ENCODE measurements at places on chromosomes 5 and 9. TPM values are rescaled to one million over a fixed set of nuclear protein-coding genes. Genes with fewer than 3 reads are reported as not detected.

DNA sequence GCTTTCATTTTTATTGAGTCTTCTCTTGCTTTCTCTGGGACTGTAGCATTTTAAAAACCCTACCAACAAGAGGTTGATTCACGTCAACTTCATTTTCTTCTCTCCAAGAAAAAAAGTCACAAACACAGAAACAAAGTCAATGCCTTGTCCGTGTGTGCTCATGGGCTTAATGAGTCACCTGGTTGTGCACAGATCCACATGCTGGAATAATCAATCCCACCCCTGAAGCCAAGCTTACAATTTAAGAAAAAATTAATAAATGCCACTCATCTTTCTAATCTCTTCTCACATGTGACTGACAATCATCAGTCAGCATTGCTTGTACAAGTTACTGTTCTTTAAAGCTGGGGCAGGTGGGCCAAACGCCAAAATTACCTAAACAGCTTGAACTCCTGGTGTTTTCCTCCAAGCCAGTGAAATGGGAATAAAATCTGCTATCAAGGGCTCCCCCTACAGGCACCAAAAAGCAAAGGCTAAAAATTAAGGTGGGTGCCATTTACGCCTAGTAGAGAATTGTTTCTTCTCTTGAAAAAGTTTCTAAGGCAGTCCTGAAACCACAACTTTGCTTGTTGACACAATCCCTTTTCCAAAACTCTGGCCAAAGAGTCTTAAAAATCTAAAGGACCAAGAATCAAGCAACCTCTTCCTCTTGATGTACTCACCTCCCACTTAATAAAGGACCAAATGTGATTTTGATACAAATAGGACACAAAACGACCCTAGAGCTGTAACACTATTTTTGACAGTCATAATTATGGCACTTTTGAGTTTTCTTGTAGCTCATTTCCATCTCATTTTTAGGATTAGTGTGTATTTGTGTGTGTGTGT is 21.3 kb downstream of the TRMO start:
- DNase-seq: peak; percentile 44

Gene BNC2
- 19.1 TPM for total RNA-seq

- DNase-seq: no peak
Observed at GRCh38 chr5:119356612-119357188, 881 bp downstream of the TNFAIP8 start.

GRCh38 chr5:158013303-158013702 is 154.4 kb upstream of the CLINT1 start:
- DNase-seq: no peak

DNA sequence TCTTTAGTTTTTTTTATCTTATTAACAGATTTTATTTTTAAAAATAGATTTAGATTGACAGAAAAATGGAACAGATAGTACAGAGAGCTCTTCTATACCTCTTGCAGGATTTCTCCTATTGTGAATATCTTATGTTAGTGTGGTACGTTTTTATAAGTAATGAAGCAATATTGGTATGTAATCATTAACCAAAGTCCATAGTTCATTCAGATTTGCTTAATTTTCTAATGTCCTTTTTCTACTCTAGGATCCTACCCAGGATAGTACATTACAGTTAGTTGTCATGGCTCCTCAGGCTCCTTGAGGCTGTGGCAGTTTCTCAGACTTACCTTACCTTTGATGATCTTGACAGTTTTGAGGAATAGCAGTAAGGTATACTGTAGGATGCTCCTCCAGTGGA is 30.4 kb downstream of the PPP2R2B start:
- no peak for DNase-seq

Gene TCF7
- 3.0 TPM for total RNA-seq

DNA sequence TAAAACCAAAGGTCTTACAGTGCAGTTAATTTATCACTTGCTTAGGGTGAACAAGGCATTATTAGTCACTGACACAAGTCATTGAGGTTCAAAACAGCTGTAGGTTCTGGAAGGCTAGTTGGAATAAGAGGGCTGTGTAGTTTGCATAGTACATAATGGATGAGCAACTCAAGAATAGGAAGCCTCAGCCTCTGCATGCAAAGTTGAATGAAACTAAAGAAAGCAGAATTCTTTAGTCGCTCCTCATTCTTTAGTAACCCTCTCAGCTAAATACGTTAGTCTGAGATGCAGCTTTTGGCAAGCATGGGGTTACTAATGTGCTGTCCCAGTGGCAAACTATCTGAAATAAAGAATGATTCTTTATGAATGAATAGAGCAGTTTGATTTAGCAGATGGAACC is 74.2 kb downstream of the ADGRV1 start:
- DNase-seq: no peak

GRCh38 chr9:70868661-70869652 is 252.5 kb downstream of the TRPM3 start:
- DNase-seq: no peak

DNA sequence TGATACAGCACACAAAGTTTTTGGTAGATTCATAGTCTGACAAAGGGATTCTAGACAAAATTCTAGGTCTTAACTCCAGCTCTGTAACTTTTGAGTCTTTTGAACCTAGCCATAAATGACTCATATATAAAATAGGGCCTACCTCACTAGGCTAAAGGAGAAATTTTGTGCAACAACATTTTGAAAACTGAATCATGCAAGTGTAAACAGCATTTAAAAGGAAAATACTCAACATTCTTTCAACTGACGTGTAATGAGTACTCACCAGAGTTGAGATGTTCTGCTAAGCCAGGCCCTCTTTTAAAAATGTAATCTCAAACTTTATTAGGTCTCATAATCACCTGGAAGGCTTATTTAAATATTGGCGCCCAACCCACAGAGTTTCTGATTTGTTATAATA is 113.2 kb downstream of the STK32A start:
- DNase-seq: peak; percentile 12

- no peak for DNase-seq
Observed at GRCh38 chr9:96232164-96232538, 69.8 kb downstream of the HSD17B3 start.

DNA sequence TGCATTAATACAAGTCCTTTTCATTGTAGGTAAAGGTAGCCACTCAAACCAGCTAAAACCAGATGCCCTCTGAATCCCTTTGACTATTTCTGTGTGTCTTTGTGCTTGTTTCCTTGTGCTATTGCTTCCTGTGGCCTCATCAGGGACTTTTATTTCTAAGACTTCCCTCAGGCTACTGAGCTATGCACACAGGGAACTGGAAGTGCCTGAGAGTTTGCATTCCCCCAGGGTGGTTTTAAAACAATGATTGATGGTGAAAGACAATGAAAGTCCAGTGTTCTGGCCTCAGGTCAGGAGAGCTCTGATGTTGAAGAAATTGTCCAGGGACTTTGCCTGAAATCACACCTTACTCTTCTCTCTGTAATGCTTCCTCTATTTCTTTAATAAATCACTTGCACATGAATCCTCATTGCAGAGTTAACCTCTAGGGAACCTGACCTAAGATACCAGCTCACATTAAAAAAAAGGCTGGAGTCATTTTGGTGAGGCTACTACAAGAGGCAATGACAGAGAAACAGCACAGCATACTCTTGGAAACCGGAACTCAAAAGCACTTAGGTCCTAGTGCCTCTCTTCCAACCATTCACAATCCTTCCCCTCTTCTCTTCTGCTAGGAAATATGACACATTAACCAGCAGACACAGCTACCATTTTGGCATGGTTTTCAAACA is 158.1 kb upstream of the NREP start:
- DNase-seq: no peak
